ENCODE measurements at places on chromosomes 3 and 15. TPM values are rescaled to one million over a fixed set of nuclear protein-coding genes. Genes with fewer than 3 reads are reported as not detected.
A peak's percentile ranks its signal among the peaks of the same experiment; 100 is the strongest.

DNA sequence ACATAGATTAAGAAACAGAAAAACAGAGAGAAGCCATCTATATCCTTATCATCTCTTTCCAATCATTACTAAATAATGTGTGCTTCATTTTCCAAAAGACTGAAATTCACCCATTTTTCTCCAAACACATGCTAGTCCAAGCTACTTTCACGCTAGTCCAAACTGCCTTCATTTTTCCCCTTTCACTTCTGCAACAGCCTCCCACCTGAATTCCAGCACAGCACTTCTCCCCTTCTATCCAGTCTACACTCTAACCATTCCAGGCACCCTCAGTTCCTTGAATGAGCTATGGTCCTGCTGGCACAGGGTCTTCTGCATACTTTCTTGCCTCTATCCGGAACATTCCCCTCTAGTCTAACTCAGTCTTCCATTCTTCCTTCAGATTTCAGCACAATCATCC, 112.0 kb downstream of the THRB start:
- no peak for DNase-seq

- DNase-seq, result no peak
Observed at GRCh38 chr3:179832333-179832854, 179.6 kb downstream of the USP13 start.

DNA sequence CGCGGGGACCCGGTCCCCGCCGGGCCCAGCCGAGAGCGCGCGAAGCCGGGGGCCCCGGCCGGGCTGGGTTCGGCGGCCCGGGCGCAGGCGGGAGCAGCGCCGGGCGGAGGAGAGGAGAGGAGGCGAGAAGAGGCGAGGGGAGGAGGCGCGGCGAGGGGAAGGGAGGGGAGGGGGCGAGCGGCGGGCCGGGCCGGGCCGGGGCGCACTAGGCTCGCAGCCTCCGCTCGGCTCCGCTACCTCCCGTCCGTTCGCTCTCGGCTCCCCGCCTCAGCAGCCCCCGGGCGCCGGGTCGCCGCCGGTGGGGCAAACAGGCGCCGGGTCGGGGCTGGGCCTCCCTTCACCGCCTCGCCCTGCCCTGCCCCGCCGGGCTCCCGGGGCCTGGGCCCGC, 351 bp downstream of the INSYN1 start:
- no peak for DNase-seq

- no peak for DNase-seq
Observed at GRCh38 chr15:70096215-70097062, 1.3 kb downstream of the TLE3 start.

- no peak for DNase-seq
Observed at GRCh38 chr3:158509891-158510290, 61.1 kb upstream of the MLF1 start.

DNA sequence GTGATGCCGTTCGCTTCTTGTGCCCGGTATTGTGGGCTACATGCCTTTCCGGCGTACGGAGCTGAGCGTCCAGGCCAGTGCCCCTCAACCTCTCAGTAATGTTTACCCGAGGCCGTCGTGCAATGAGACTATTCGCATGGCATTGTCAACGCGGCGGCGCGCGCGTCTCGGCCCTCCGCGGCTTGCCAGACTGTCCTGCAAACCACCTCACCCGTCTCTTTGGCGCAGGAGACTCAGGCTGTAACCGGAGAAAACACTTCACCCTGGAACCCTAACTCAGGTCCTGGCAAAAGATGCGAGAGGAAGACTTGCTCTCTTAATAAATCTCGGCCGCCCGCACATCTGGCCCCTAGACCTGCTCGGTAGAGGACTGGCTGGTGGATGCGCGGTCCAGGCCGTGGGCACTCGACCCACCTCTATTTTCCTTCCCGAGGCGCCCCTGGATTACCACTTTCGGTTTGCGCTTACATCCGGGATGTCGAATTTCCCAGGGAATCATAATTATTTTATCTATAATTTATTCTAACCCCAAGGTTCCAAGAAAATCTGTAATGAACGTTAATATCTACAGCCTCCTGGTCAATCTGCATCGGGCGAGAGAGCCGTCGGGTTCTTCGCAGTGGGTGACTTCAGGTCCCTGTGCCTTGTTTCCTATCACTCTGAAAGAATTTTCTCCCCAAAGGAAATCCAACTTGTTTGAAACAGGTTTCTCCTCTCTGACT, 71.8 kb upstream of the POLG start:
- DNase-seq, result no peak

- no peak for DNase-seq
Observed at GRCh38 chr3:156802821-156803606, 23.1 kb upstream of the LEKR1 start.

DNA sequence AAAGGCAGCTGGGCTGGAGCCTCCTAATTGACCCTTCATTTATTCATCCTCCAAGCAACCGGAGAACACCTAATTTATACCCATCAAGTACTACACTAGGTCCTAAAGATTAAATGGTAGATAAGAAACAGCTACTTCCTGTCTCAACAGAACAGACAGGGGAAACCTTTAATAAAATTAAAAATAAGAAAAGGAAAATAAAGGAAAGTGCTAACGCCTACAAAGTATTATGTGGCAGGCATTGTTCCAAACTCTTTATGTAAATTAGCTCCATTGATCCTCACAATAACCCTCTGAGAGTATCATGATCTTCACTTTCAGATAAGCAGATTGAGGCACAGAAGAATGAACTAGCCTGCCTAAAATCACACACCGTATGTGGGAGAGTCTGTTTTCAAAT, 139.5 kb downstream of the CNTN6 start:
- no peak for DNase-seq

DNA sequence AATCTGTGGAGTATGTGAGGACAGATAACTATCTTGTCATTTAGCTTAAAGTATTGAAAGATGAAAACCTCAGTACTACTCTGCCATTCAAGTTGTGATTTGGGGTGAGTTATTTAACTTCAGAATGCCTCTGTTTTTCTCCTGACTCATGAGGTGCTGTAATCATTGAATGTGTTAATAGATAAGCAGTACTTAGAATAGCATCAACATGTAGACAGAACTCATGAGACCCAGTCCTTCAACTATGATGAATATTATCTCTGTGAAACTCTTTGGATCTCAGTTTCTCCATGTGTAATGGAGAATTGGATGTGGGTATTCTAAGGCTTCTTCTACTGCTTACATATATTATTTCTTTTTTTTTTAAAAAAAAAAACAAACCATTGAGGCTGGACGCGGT, 431.4 kb downstream of the GRM7 start:
- DNase-seq, result no peak

- no peak for DNase-seq
Observed at GRCh38 chr3:130627143-130627855, 110.3 kb downstream of the COL6A6 start.

DNA sequence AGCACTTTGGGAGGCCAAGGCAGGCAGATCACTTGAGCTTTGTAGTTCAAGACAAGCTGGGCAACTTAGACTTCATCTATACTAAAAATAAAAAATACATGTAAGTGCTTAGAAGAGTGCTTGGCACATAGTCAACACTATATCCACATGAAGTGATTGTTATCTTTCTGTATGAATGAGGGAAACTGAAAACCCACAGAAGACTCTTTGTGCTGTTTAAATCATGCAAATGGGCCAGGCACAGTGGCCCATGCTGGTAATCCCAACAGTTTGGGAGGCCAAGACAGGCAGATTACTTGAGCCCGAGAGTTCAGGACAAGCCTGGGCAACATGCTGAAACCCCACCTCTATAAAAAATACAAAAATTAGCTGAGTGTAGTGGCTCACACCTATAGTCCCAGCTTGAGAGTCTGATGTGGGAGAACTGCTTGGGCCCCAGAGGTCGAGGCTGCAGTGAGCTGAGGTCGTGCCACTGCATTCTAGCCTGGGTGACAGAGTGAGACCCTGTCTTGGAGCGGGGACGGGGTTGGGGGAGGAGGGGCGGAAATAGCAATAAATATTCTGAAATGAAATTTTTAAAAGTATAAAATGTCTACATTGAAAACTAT, 129.7 kb downstream of the NR2E3 start:
- DNase-seq, result no peak

GRCh38 chr3:170765419-170766078, 104.4 kb downstream of the RPL22L1 start:
- DNase-seq, result no peak

GRCh38 chr3:17234382-17234781, 349.6 kb downstream of the PLCL2 start:
- DNase-seq, result no peak

DNA sequence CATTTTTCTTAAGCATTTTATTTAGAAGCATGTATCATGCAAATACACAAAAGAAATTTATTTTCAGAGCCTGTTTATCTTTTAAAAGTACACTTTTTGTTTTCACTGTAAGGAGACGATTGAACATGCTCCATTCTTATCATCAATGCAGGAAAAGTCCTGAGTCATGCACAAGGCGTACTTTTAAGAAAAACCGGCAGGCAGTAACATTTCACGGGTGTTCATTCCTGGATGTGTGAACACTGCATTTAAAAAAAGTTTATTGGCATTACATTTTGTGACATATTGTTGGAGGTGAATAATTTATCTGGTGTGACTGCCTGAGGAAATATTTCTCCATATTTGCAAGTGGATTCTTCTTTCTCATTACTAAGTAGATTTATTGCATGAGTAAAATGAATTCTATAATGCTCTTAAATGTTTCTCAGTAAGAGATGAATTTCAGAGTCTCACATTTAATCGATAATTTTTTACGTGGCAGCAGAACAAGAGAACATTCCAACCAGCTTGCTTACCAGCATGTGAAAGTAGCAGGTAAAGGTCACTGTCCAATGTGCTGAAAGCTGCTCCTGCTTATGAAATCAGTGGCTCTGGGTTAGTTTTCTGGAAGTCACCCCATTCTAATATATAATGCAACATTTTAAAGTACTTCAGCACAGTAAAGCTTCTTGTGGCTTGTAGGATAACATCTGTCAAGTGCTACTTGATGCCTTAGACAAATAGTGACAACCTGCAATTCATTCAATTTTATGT, 87.0 kb downstream of the SV2B start:
- peak; percentile 13 for DNase-seq

- no peak for DNase-seq
Observed at GRCh38 chr3:86257955-86258641, 732.9 kb downstream of the VGLL3 start.

GRCh38 chr15:95929232-95929846, 401.2 kb upstream of the NR2F2 start:
- DNase-seq, result no peak

- no peak for DNase-seq
Observed at GRCh38 chr15:90194655-90195054, 6.5 kb upstream of the SEMA4B start.

GRCh38 chr3:194998948-194999347, 272.0 kb downstream of the XXYLT1 start:
- DNase-seq, result no peak

- DNase-seq, result no peak
Observed at GRCh38 chr15:34795267-34796081, at the start of gene ACTC1. TSS of gene ACTC1 (minus strand) at chr15:34795549. CDS start at chr15:34794808, 741 bp downstream.

- DNase-seq, result no peak
Observed at GRCh38 chr3:175294793-175295192, 435.7 kb downstream of the NAALADL2 start.

GRCh38 chr3:105758451-105758850, 110.4 kb downstream of the CBLB start:
- no peak for DNase-seq

DNA sequence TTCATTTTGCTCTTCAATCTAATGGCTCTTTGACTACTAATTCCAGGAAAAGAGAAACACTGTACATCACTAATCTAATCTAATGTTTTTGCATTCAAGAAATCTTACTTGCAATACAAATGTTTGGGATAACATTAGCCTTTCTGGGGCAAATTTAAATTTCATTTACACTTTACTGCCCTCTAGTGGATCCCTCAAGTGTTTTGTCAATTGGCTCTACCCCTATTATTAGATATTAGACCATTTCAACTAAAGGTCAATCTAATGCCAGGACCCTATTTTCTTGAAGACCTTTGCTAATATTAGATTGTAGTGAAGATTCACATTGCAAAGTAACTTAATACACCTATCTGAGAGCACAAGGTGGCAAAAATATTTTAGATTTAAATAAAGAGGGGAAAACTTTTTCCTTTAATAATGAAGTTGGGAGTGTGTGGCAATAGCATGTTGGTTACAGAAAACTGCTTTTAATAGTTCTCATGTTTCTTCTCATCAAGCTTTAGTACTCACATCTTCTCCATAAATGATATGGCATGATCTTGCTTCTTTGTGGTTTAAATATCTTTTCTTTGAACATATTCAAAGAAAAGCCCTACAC, 5.0 kb downstream of the C2CD4A start:
- DNase-seq, result no peak

DNA sequence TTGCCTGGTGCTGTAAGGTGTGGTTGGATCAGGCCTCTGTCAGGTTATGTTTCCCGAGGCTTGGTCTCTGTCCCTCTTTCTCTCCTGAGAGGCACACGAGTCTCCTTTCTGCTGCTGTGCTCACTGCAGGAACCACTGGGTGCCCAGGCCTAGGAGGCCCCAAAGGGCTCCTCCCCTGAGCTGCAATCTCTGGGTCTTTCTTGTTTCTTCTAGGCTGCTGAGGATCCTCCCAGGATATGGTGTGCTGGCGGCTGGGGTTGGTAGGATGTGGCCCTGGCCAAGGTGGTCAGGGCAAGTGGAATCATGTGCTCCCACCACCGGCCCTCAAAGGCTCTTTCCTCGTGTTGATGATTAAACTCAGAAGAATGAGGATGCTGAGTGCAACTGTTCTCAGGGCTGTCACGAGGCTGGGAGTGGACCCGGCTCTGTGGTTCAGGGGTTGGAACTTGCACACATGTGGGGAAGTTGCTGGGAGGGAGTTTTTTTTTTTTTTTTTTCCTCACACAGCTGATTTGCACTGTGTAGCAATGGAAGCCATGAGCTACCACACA, 43.6 kb upstream of the CTSH start:
- peak; percentile 96 for DNase-seq

Gene GOLGA8S
- not detected for total RNA-seq

Gene MUSTN1
- total RNA-seq, result not detected

Gene STXBP5L
- not detected for total RNA-seq

Gene CTXN2
- not detected for total RNA-seq

Gene SAMMSON
- not detected for total RNA-seq

Gene C15orf62
- total RNA-seq, result 0.63 TPM

Gene SLC24A5
- total RNA-seq, result not detected

Gene GDPGP1
- total RNA-seq, result 9.9 TPM

Gene SMAD6
- 10.8 TPM for total RNA-seq

Gene GOLGA8K
- total RNA-seq, result not detected
